Aorta (tissue), 5 donors: ENCODE measurements at places on chromosomes 7 and 10. TPM values are rescaled to one million over a fixed set of nuclear protein-coding genes. Genes with fewer than 3 reads are reported as not detected.

Gene HOXA1
- total RNA-seq, result 1.3 TPM

Gene LLCFC1
- total RNA-seq, result not detected

Gene SFMBT2
- 9.2 TPM for total RNA-seq

DNA sequence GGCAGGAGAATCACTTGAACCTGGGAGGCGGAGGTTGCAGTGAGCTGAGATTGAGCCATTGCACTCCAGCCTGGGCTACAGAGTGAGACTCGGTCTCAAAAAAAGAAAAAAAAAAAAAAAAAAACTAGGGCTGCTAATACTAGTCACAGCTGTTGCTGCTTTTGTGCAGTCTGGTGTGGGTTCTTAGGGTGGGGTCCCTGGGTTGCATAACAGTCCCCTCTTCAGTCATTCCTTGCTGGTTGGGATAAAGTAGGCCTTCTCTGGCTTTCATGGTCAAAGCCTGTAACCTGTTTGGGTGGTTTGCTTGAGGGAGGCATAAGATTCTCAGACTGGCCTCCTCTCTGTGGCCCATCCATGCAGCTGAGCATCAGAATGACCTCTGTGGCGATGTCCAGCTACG is 14.1 kb downstream of the SSMEM1 start:
- no peak overlapping the region for H3K27ac ChIP-seq
- no peaks in the 10 kb centered on the region for H3K4me1 ChIP-seq
- H3K36me3 ChIP-seq, result no peaks in the 10 kb centered on the region
- no peak for DNase-seq

Gene ANKRD61
- not detected for total RNA-seq

DNA sequence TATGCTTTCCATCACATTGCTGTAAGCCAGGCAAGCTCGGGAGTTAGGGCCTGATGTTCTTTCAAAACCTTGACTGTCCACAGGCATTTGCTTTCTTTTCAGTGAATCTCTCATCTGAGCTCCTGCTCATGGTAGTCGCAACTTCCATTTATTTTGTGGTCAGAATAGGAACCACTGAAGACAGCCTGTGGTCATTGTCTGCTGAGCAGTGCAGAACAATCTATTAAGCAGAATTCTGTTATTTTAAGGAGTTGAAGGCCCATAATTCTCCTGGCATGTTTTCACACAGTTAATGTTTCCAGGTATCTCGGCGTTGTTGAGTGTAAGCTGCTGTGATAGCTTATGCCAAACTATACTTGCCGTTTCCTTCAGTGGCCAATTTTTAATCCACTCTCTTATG is 491.1 kb upstream of the AKR1E2 start:
- DNase-seq, result no peak
- no peak overlapping the region for H3K4me3 ChIP-seq
- no peaks in the 10 kb centered on the region for H3K36me3 ChIP-seq
- H3K27me3 ChIP-seq, result no peaks in the 10 kb centered on the region
- H3K27ac ChIP-seq, result no peak overlapping the region
- peaks cover 5% of the 10 kb centered on the region for H3K4me1 ChIP-seq

Gene OR2A42
- total RNA-seq, result 1.3 TPM

- H3K36me3 ChIP-seq, result peaks cover 2% of the 10 kb centered on the region
- H3K27me3 ChIP-seq, result no peaks in the 10 kb centered on the region
- H3K4me3 ChIP-seq, result no peak overlapping the region
- no peaks in the 10 kb centered on the region for H3K4me1 ChIP-seq
- H3K27ac ChIP-seq, result peak overlapping the region; percentile 5
- no peak for DNase-seq
These were observed 6.1 kb downstream of the MARVELD1 start for GRCh38 chr10:97719602-97720001.

DNA sequence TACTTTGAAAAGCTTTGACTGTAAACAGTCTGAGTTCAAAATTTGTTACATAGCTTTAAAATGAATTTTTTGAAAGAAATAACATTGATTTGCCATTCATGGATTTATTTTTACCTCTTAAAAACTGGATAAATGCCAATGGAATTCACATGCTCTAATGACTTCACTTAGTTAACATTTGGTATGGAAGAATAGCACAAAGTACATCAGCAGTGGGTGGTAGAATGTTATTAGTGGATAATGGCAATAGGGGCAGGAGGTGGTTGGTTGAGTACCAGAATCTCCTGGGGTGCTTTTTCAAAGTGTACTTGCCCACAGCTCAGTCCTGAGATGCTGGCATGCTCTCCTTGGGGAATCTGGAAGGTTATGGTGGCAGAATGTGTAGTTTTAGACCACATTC is 4.7 kb downstream of the PPP1R9A start:
- peaks cover 6% of the 10 kb centered on the region for H3K4me1 ChIP-seq
- H3K27me3 ChIP-seq, result no peaks in the 10 kb centered on the region
- H3K27ac ChIP-seq, result no peak overlapping the region
- no peaks in the 10 kb centered on the region for H3K36me3 ChIP-seq
- H3K4me3 ChIP-seq, result no peak overlapping the region

Gene RAPGEF5
- total RNA-seq, result 68.1 TPM

DNA sequence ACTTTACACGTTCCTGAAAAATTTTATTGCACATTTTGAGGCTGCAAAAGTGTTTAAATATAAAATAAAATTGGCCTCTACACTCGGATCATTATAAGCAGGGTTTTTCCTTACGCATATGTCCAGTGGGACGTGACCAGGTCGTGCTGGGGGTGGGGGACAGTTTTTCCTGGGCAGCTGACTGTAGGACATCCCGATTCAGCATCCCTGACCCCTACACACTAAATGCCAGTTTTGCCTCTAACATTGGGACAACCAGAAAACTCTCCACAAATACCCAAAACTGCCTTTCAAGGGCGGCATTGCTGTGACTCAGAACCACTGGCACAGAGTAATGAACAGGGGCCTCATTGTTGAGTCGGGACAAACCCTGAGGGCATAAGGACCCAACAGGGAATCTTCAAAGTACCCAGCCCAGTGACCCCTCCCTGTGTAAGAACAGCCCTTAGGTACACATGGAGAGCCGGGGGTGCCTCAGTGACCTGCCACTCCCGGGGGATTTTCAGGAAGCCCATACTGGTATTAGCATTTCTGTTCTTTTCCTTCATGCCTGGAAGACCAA is 170.6 kb downstream of the ARHGAP21 start:
- no peak overlapping the region for H3K4me3 ChIP-seq
- no peaks in the 10 kb centered on the region for H3K36me3 ChIP-seq
- H3K27me3 ChIP-seq, result no peaks in the 10 kb centered on the region
- no peak for DNase-seq
